ENCODE measurements at places on chromosomes 6 and 20.

DNA sequence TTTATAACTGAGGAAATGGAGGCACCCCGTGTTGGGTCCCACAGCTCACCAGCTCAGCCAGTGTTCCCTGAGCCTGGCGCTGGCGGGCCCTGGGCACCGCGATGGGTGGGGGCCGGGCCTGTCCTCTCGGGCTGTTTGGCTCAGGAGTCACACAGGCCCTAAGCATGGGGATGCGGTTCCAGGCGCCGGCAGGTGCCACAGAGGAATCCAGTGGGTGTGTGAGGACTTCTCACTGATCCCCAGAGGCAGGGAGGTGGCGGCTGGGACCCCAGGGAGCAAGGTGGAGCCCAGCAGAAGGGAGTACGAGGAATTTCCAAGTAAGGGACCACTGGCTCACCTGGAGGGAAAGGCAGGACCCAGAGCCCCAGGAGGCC lies 57.5 kb downstream of the IRF4 start:
- DNase-seq, result no peak

GRCh38 chr20:49674383-49675352 lies 39.0 kb downstream of the B4GALT5 start:
- peak; percentile 91 for DNase-seq

GRCh38 chr6:167806061-167806700 lies 20.5 kb upstream of the AFDN start:
- no peak for DNase-seq

DNA sequence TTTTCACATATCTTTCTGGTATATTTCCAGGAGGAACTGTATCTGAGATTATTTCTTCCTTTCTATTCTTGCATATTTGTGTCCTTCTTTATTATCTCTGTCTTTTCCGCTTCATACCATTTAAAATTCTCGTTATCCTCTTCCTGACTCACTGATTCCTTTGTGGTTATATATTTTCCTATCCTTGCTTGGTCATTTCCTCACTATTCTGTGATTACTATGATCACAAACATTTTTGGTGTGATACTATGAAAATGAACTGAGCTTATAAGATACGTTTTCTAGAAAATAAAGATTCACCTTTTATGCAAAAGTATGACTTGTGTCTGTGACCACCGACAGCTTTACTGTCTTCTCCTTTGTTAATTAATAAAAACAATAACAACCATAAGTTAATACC lies 26.5 kb upstream of the MYCT1 start:
- DNase-seq, result no peak

- DNase-seq, result peak; percentile 81
Measured at GRCh38 chr6:29628419-29629281, 4.3 kb downstream of the GABBR1 start.

GRCh38 chr20:48257833-48258232 lies 472.6 kb upstream of the SULF2 start:
- no peak for DNase-seq

DNA sequence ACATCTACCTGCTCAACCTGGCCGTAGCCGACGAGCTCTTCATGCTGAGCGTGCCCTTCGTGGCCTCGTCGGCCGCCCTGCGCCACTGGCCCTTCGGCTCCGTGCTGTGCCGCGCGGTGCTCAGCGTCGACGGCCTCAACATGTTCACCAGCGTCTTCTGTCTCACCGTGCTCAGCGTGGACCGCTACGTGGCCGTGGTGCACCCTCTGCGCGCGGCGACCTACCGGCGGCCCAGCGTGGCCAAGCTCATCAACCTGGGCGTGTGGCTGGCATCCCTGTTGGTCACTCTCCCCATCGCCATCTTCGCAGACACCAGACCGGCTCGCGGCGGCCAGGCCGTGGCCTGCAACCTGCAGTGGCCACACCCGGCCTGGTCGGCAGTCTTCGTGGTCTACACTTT lies 619 bp downstream of the SSTR4 start:
- DNase-seq, result no peak

GRCh38 chr6:26476896-26477295 lies 19.1 kb downstream of the BTN2A1 start:
- DNase-seq, result no peak

- no peak for DNase-seq
Measured at GRCh38 chr20:57898332-57898731, 188.5 kb upstream of the PMEPA1 start.

- DNase-seq, result no peak
Measured at GRCh38 chr20:49843770-49844380, 31.2 kb downstream of the SLC9A8 start.

GRCh38 chr6:17476511-17476910 lies 83.1 kb downstream of the CAP2 start:
- DNase-seq, result no peak

- DNase-seq, result no peak
Measured at GRCh38 chr6:31826793-31827285, 699 bp upstream of the HSPA1B start.

- DNase-seq, result no peak
Measured at GRCh38 chr6:11636121-11636520, 98.6 kb downstream of the TMEM170B start.

GRCh38 chr20:19729672-19730071 lies 28.4 kb upstream of the RIN2 start:
- DNase-seq, result no peak

- DNase-seq, result no peak
Measured at GRCh38 chr6:25555188-25555587, 96.8 kb upstream of the SCGN start.

- peak; percentile 92 for DNase-seq
Measured at GRCh38 chr6:30769088-30769852, 24.9 kb upstream of the IER3 start.

GRCh38 chr6:10434235-10434634 lies 19.4 kb upstream of the TFAP2A start:
- DNase-seq, result no peak

- DNase-seq, result no peak
Measured at GRCh38 chr6:169620171-169621130, 81.4 kb downstream of the WDR27 start.
